ENCODE measurements at places on chromosomes 4 and X.

- no peak for DNase-seq
Measured at GRCh38 chr4:29037501-29037900, 1682.7 kb upstream of the PCDH7 start.

DNA sequence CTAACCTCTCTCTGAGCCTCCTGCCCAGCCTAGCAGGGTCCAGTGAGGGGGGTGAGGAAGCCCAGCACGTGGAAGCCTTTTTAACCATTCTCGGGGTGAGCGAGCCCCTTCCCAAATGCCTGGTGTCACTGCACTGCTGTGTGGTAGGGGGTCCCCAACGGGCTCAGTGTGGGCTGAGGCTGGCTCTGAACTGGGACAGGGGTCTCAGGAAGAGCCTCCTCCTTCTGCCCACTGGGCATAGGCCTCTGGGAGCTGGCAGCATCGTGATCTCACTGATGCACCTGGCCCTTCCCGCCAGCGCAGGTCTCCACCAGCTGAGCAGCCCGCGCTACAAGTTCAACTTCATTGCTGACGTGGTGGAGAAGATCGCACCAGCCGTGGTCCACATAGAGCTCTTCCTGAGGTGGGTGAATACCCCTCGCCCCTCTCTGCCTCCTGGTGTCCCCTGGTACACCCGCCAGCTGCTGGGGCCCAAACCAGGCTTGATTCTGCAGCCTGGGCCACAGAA, 12.6 kb downstream of the HTRA3 start:
- DNase-seq: no peak

GRCh38 chrX:71320126-71320525, 18.6 kb downstream of the ITGB1BP2 start:
- DNase-seq: no peak

- DNase-seq: no peak
Measured at GRCh38 chr4:88831031-88831430, 133.4 kb upstream of the NAP1L5 start.

GRCh38 chr4:27716693-27717430, 856.2 kb downstream of the STIM2 start:
- no peak for DNase-seq

DNA sequence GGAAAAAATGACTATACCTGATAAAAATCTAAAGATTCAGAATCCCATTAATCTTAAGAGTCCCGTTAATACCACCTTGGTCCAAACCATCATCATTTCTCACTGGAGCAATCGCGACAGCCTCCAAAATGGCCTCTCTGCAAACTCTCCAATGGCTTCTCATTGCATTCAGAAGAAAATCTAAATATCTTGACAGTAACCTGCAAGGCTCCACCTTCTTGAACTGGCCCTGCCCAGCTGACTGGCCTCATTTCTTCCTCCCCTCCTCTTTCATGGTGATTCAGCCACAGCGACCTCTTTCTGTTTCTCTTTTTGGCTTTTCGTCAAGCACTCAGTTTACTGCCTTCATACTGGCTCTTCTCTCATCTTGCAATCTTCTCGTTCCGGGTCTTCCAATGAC, 56.2 kb upstream of the GPRIN3 start:
- DNase-seq: no peak

DNA sequence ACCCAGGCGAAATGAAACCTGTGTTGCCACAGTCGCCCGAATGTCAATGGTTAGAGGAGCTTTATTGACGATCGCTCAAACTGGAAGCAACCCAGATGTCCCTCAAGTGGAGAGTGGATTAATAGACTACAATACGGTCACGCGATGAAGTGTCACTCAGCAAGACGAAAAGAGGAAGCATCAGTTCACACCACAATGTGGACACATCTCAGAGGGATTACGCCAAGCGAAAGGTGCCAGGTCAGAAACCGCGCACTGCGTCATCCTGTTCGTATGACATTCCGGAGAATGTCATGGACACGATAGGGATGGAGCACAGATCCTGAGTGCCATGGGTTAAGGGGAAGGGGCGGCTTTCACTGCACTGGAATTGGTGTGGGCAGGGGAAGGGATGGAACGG, 111.7 kb downstream of the HMX1 start:
- no peak for DNase-seq

- no peak for DNase-seq
Measured at GRCh38 chrX:69523314-69523713, 19.2 kb downstream of the NALF2 start.

- DNase-seq: no peak
Measured at GRCh38 chr4:22801391-22801790, 108.7 kb downstream of the GBA3 start.

DNA sequence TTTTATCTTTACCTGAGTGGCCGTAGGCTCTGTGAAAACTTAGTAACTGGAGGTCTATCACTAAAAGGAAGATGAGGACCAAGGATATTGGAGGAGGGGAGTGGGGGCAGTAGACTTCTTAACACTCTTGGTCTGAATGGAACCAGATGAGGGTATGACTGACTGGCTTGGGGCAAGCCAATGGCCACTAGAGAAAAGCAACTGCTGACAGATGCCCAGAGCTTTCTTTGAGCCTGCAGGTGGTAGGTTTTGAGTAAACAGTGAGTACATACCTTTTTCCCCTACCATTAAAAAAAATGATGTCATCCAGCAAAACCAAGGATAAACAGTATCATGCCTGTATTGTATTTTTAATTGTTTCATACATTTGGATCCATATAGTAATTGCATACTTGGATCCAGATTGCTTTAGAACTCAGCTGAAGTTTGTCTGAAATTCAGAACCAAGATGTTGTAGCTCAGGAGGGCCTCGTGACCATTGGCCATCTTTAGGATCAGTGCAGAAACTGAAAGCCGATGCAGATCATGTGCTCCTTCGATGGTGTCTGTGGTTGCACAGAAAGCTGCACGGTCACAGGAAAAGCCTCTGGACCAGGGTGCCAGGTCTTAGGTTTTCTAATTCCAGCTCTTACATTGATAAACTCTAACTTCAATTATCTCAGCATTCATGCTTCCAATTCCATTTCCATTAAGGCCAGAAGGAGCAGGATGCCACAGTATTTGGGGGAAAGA, 131.0 kb downstream of the PDGFRA start:
- DNase-seq: no peak

- no peak for DNase-seq
Measured at GRCh38 chr4:158079661-158080060, 93.2 kb downstream of the GASK1B start.

DNA sequence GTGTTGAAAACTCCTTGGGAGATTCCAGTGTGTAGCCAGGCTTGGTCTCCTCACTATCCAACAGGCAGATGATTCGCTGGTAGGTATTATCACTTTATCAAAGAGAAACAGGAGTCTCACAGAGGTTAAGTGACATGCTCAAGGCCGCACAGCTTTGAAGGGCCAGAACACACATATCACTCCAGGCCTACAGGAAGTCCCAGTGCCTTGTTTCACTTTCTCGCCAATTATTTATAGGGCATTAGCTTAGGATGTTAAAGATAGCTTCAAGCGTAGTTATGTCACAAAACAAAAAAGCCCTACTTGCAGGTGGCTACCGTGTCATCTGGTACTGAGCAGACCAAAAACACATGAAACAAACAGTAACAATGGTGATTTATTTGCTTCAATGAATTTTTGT, 13.2 kb downstream of the ATP8A1 start:
- no peak for DNase-seq

GRCh38 chrX:106897259-106897658, 5.9 kb downstream of the RIPPLY1 start:
- no peak for DNase-seq

DNA sequence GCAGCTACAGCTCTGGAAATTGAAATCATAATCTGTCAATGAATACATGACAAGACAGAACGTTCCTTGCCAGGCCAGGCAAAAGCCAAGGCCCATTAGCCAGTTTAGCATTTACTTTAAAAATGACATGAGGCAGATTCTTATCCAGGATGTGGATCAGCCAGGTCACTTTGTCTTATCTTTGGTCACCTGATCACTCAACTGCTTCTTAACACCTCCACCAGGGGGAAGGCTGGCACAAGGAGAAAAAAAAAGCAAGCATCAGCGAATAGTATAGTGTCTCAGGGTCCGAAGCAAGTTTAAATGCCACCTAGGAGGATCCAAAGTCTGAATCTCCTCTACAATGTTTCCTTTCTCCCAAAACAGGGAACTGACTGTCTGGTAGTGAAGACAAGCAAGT, 18.8 kb downstream of the ATP1B4 start:
- DNase-seq: no peak

- DNase-seq: peak; percentile 16
Measured at GRCh38 chrX:38768079-38768478, 33.2 kb upstream of the MID1IP1 start.

- DNase-seq: no peak
Measured at GRCh38 chrX:54885740-54886139, 34.9 kb upstream of the TRO start.

DNA sequence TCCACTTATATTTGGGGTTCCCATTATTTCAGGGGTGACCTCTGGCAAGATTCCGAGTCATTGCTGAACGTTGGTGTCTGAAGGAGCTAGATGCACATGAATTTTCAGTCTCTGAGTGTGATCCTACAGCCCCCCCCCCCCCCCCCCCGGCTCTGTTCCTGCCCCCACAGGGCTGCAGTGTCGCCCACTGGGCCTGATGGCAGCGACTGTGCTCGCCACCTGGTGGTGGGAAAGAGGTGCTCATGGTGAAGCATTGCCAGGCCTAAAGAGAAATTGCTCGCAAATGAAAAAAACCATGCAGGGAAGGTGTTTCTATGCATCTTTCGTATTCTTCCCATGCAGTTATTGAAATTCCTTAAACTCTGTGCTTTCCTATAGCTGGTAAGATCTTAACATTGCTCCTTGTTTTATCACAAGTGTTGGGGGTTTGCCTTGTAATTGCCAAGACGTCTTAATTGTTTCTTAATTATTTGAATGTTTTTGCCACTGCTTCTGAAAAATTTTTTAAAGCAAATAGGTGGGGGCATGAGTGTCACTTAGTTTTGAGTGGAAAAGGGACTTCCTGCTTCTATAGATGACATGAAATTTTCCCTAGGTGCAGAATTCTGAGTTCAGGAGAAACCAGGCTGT, 63.2 kb downstream of the CLDN22 start:
- no peak for DNase-seq

DNA sequence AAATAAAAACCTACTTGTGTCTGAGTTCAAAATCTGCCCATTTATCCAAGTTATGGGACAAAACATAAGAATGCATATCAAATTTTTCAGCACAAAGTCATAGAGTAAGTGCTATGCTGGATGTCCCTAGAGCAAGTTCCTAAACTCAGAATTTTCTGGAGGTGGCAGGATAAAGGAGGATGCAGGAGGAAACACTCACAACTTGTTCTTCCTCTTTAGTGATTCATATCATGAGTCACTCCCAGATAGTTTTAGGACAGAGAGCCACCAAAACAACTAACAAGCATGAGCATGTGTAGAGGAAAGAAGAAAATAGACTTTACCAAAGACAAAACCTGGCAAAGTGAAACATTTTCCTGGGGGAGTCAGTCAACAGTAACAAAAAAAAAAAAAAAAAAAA, 302.7 kb downstream of the KCTD8 start:
- no peak for DNase-seq

GRCh38 chr4:108148316-108148715, 20.4 kb downstream of the LEF1 start:
- DNase-seq: no peak

- DNase-seq: no peak
Measured at GRCh38 chr4:181477591-181477990, 765.6 kb upstream of the TENM3 start.

- DNase-seq: no peak
Measured at GRCh38 chrX:10524578-10524977, 95.8 kb downstream of the MID1 start.

DNA sequence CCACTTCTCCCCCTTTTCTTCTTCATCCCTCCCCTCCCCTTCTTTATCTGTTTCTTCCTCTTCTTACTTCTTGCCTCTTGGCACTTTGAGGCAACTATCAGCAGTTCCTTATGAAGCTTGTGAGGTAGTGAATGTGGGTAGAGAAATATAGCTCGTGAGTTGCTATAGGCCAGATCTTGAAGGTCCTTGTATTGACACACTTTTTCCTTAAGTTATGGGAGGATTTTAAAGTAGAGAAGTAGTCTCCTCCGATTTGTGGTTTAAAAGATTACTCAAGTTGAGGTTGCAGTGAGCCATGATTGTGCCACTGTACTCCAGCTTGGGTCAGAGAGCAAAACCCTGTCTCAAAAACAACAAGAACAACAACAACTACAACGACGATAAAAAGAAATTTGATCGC, 3.4 kb upstream of the RRAGB start:
- no peak for DNase-seq

All from NCI-H446 (cell line).